ENCODE measurements at places on chromosomes 7 and 10.
A peak's percentile ranks its signal among the peaks of the same experiment; 100 is the strongest.

DNA sequence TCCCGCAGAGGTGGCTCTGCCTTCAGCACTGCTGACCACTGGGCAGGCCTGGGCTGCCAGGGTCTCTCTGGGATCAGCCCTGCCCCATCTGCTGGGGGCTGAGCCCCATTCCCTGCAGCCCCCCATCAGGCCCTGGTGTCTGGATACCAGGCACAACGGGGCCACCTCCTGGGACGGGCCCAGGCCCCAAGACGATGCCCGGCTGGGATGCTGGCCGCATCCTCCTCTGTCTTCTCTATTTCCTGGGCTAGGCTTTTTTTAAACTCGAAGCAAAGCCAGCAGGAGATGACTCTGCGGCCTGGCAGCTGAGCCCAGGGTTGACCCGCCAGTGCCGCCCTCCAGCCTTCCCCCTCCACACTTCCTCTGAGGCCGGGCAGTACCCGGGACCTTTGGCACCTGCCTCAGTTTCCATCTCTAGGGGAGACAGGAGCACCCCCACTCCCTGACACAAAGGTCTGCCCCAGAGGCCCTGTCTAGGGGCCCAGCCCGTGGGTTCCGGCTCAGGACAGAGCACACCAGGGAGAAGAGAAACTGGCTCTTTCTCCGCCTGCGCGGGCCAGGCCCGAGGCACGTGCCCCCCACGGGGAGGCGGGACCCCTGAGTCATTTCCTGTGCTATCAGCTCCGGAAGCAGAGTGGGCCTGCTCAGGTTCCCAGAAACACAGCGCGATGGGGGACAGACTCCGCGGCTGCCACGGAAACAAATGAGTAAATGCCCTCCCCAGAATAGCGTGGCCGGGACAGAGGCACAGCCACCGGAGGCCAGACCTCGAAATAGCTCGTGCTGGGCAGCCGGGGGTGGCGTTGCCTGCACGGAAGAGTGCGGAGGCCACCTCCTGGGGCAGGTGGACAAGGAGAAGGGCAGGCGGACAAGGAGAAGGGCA, 84.6 kb upstream of the PDGFA start:
- ATAC-seq = peak; percentile 86

- no peak for ATAC-seq
Measured at GRCh38 chr7:137957887-137958286, 44.0 kb downstream of the CREB3L2 start.

GRCh38 chr10:77377678-77378352, 259.8 kb downstream of the KCNMA1 start:
- ATAC-seq = no peak

DNA sequence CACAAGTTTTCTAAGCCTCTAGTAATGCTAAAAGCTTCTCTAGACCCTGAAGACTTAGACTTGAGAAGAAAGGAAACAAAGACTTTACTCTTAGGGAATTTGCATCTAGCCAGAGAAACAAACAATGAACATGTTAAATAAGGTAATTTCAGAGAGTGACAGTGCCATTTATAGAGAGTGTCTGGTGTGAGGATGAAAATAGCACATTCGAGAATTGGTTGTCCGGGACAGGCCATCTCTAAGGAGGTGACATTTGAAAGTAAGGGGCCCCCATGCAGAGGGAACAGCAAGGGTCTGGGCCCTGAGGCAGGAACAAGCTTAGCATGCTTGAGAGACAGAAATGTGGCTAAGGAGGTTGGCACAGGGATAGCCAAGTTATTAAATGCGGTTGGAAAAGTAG, 48.1 kb downstream of the ADAM22 start:
- no peak for ATAC-seq

DNA sequence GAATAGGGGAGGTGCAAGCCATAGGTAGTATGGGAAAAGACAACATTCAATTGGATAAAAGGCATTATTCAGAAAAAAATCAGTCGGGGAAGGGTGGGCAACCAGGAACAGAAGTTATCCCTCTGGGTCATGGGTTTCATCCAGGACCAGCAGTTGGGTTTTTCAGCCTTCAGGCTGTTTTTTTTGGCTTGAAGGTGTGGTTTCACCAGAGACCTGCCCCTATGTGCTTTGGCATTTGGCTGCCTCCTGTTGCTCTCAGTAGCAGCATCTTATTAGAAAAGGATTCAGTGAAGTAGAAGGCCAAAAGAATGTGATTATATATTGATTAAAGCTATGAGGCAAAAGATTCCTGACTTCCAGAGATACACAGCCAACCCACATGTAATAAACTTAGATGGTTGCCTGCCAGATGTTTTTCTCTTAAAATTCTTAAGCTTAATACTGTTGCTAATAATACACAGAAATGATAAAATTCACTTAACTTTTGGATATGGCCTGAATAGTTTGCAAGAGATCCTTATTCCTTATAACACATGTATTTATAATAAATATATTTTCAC, 251.7 kb upstream of the CSTF2T start:
- no peak for ATAC-seq

DNA sequence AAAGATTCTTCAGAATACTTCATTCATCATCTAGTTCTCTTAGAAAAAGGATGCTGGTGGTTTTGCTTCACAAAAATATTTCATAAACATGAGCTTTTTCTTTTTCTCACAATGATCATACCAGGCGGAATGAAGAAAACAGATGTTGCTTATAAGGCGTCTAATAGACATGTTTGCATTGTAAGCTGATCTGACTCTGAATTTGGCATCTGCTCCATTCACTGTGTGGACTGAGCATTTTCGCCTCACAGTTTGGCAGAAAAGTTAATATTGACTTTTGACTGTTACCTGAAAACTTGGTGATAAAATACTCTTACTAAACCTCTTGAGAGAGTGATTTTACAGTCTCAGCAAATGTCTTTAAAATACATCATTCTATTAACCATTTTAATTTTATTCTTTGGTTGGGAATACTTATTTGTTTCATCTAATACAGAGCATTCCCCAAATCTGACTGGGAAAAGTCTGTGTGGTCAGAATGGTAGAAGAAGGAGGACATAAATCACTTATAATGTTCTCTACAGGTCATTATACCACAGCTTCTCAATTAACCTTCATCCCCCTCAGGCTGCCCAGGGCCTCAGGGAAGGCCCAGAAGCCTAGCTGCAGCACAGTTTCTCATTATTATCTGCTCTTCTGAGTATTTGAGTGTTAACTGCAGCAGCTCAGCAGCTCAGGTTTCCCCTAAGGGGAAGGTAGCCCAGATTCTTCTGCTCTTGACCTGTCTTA, 121.6 kb upstream of the KAT6B start:
- ATAC-seq = no peak

DNA sequence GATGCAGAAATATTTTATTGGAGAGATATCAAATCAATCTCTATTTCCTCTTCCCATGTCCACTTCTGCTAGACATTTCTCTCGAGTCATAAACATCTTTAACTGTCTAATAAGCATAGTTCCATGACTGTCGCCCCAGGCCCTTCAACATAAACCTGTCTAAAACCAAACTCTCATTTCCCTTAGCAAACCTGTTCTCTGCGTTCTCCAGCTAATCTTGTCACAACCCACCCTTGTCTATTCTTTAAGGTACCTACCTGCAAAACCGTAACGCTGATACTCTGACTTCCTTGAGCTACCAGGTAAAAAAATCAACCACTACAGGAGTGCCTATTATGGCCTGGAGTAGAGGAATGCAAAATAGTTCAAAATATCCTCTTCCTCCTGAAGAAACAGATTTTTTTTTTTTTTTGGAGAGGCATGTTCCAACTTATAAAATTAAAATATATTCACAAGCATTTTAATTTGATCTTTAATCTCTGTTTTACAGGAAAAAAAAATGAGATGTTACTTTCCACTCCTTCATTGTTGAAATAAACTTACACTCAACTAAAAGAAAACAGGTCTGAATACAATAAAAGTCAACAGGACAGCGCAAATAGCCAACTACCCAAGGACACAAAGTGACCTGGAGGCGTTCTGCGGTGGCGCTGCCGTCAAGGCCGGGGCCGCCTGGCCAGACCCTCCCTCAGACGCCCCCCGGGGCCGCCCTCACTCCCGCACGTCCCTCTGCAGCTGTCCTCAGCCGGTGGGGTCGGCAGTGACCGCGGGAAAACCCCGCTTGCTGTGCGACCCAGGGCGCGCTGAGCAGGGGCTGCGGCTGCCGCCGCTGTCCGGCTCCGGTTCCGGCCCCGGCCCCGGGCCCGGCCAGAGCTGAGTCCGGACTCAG, 765 bp downstream of the SLC25A40 start:
- ATAC-seq = peak; percentile 21

DNA sequence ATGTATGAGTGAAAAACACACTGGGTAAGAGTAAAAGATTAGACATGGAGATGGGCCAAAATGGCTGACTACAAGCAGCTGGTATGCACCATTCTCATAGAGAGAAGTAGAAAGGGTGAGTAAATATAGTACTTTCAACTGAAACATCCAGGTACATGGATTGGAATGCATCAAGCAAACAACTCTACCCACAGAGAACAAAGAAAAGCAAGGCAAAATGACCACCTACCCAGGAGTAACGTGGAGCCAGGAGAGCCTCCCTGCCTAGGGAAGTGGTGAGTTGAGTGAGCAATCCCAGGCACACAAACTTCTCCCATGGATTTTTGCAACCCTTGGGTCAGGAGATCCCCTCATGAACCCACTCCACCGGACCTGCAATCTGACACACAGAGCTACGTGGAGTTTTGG, 212.8 kb downstream of the PTN start:
- no peak for ATAC-seq

GRCh38 chr7:11807000-11807399, 25.0 kb downstream of the THSD7A start:
- no peak for ATAC-seq

DNA sequence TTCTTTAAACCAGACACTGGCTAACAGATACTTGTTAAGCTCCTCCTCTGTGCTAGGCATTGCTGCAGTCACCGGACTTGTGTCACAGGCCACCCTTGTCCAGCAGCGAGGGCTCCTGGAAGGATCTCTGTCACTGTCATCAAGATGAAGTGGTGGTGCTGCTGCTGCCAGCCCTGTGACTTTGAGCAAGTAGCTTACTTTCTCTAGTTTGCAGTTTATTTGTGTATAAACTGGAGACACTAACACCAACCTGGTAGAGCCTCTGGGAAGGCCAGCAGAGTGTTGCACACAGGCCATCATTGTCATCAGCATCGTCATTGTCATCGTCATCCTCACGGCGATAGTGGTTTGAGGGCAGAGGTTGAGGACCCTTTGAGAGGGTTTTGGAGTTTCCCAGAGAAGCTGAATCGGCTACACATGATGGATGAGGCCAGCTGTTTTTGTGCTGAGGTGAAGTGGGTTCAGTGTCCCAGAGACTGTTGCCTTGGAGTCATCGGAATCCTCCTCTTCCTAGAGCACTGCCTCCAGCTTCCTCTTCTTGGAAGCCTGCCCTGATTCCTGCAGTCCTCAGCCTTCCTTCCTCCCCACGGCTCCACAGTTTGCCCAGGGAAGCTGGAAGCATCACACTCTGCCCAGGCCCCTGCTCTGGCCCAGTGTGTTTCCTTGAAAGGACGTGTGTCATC, 128.4 kb downstream of the GRK5 start:
- ATAC-seq = no peak

- ATAC-seq = no peak
Measured at GRCh38 chr10:59227136-59227673, 50.8 kb downstream of the PHYHIPL start.

DNA sequence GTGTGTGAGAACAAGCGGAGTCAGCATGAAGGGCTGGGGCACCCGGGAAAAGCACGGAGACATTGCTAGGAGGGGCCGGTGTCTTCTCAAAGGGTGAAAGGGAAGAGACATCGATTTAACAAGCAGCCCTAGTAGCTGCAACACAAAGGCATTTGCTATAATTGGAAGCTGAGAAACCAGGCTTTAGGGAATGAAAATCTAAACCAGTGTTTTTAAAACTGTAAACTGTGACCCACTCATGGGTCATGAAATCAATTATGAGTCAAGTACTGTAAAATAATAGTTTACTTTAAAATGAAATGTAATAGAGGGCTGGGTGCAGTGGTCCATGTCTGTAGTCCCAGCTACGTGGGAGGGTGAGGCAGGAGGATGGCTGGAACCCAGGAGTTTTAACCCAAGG, 128.7 kb upstream of the RHEB start:
- no peak for ATAC-seq

DNA sequence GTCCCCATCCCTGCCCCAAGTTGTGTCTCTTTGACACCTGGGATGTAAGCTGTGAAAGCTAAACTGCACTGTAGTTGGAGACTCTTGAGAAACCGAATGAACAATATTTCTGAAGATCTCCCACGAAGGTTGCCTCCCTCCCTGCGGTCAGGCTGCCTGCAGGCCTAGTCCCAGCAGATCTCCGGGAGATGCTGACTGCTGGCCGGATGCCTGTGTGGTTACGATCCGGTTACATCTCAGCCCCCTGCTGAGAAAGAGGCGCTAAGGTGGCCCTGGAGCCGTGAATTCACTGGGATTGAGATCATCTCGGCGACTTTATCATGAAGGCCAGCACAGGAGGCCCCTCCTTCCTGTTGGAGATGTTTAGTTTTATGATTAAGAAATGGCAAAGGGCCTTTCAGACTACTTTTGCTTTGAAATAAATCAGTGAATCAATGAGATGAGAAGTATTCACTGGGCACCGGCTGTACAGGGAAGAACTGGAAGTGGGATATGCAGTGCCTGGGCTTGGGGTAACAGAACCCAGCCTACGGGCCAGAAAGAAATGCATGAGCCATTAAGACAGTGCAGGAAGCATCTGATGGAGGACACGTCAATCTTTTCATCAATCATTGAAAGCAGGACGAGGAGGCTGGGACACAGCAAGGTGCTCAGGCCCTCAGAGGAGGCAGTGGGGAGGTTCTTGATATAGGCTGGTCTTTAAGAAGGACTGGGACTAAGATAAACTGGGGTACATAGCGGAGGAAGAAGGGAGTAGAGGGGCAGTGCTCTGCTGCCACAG, 177.6 kb downstream of the PRKAG2 start:
- ATAC-seq = no peak

- peak; percentile 56 for ATAC-seq
Measured at GRCh38 chr7:100585511-100586265, at the start of gene LRCH4. Gene LRCH4, minus strand, starts transcription at chr7:100586129. Its CDS starts 29 bp downstream, at chr7:100586100.

- ATAC-seq = no peak
Measured at GRCh38 chr10:128660726-128661125, 534.5 kb upstream of the MKI67 start.

GRCh38 chr7:102935450-102936115, 22.8 kb downstream of the LRRC17 start:
- no peak for ATAC-seq

Data from stimulated activated memory B cell treated with anti-CD40 and anti-IgM and Interleukin-4, amounts not matched to agents 10 μg/mL and 1 μg/mL and 100 μg/mL, for 72 hours (primary cell).